ENCODE measurements at places on chromosomes 11 and 22. TPM values are rescaled to one million over a fixed set of nuclear protein-coding genes. Genes with fewer than 3 reads are reported as not detected.
A peak's percentile ranks its signal among the peaks of the same experiment; 100 is the strongest.

PPP6R2 gene
- total RNA-seq, result 15.3 TPM

IL18 gene
- total RNA-seq, result not detected

DNA sequence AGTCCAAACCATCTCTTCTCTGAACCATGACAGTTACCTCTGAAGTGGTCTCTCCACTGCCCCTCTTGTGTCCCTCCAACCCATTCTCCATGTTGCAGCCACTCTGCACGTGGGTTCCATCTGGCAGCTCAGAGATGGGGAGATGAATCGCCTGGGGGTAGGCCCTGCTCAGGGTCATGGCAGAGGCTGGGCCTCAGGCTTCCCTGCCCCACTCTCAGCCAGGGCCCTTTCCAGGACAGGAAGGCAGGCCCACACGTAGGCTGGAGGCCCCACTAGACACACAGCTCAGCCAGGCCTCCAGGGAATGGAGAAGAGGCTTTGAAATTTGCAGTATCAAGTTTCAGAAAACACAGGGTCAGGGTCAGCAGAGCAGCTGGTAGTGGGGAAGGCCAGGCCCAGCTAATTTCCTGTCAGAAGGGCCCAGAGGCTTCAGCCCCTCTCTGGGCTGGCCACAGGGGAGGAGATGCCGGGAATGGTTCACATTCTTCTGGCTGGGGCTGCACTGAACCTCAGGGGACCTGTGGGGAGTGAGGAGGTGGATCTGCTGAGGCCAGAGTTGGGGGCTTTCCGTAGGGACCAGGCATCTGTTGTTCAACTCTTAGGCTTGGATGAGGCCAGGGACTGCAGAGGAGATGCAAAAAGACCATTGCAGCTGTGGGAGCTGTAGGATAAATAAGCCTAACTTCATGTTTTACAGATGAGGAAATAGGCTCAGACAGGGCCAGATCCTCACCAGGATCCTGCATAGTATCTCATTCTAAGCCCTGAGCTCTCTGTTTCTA lies 101.6 kb downstream of the SWAP70 start:
- DNase-seq, result peak; percentile 95

- DNase-seq, result no peak
Observed at GRCh38 chr22:46946383-46946962, 184.0 kb downstream of the TBC1D22A start.

DNA sequence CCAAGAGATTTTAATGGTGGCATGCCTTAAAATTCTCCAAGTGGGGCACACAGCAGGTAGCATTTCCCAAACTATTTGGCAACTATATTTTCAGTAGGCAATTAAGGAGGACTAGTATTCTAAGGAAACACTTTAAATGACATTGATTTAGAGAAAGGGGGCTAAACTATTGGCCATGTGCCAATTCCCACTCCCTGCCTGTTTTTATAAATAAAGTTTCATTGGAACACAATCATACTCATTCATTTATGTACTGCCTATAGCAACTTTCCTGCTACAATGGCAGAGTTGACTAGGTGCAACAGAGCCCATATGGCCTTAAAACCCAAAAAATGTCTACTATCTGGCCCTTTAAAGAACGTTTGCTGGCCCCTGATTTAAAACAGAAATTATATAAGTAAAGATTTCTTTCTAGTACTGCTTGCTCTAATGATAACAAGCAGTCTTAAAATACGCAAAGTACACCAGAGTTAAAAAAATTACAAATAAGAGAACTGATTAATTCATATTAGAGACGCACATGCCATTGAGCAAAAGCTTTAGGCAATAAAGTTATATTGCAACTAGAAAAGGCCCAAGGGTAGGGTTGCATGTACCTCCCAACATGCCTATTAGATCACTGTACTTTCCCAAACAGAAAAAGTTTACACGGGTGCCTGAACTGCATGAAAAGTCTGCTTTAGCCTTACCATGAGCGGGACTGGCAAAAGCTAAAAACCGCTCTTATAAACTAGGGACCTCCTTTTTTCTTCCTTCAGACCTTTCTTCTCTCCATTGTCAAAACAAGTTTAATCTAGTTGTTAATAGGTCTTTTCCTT lies 14.2 kb downstream of the E2F8 start:
- no peak for DNase-seq

DNA sequence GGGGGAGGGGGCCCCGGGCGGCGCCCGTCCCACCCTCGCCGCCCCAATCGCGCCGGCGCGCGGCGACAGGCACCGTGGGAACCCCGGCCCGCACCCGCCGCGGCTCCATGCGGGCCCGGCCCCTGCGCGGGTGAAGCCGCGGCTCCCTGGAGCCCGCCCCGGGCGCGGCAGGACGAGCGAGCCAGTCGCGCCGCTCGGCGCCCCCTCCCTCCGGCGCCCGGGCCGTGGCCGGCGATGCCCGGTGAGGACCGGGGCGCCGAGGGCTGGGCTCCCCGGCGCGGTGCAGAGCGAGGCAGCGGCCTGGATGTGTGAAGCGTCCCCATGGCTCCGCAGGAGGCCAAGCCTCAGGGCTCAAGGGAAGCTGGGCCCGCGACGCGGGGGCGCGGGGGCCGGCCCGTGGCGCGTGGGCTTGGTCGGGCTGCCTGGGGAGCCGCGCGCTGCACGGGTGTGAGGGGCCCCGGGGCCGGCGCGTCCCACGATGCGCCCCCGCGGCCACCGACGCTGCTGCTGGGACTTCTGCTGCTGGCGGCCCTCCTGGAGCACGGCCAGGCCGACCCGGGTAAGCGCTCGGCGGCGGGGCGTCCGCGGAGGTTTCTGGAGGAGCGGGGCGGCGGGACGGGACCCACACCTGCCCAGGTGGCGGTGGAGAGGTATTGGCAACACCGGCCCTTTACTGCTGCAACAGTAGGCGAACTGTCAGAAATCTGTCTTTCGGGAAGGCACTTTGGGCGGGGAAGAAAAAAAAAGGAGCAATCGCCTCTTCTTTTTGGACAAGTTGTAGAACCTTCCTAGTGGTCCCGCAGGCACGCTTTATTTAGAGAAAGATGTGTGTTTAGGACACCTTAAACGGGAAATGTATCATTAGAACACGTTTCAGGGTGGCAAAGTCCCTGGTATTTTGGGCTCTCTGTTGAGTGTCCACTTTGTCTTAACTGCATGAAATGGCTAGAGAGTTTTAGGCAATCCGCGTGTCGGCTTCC lies 119.4 kb downstream of the HIPK3 start:
- DNase-seq, result no peak

- DNase-seq, result no peak
Observed at GRCh38 chr11:116648247-116649174, 124.3 kb downstream of the BUD13 start.

DNA sequence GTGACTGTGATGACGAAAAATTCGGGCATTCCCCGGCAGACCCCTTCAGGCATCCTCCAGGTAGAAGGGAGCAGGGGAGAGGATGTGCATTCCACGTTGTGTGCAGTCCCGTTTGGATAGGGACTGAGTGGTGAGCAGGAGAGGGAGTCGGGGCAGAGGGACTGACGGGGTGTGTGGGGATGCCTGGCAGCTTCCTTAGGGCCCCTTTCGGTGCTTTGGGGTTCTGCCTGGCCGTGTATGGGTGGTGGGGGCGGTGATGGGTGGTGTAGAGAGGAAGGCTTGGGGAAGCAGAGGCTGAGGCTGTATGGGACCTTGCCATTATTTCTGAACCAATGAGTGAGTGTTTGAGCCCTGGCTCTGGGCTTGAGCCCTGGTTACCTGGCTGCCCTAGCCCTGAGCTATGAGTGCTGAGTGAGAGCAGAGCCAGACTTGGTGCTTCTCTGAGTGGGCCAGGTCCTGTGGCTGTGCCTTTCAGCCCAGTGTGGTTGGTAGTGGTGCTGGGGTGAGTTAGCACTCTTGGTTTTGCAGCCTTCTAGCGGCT lies 914 bp downstream of the INPPL1 start:
- DNase-seq, result no peak

DNA sequence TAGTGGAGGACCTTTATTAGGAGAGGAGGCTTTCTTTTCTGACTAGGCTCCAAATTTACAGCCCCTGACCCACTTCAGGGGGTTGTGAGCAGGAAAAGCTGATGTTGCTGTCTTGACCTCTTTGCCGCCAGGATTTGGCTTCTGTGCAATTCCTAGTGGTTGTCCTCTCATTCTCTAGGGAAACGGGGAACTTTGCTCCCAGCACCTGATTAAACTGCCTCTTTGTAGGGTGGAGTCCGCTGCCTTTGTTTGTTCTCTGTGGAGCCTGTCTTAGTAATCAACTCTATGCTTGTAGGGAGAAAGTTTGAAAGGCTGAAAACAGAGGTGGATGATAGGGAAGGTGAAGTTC lies 16.3 kb downstream of the CTNND1 start:
- peak; percentile 43 for DNase-seq

GRCh38 chr11:841981-842369 lies 354 bp downstream of the POLR2L start:
- no peak for DNase-seq

DNA sequence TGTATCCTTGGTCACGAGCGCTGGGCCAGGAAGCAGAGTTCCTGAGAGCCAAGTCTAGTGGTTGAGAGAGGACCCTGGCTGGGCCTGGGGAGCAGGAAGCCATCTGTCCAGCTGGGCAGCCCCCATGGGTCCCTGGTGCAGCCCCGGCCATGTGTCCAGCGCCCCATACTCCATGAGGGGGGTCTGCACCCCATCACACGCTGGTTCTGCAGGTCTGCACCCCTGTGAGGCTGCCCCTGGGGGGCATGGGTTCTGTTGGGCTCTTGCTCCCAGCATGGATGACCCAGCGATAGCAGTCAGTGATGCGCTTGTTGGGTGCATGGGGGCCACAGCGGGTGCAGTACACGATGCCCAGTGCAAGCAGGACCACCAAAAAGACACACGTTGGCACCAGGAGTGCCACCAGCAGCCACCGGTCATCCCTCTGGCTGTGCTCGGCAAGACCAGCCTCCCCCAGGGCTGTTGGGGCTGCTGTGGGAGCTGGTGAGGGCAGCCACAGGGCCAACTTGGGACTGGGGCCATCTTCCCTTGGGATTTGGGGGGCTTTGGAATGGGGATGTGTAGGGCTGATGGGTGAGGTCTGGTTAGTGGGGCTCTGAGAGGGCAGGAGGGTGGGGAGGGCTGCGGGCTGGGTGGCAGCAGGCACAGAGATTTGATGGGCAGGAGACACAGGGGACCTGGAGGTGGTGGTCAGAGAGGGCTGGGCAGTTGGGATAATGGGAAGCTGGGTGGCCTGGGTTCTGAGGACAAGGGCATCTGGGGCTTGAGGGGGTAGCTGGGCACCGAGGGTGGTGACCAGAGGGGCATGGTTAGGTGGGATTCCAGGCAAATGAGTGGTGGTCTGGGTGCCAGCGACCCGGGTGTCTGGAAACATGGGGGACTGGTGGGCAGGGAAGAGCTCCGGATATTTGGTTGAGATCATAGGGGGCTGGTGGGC lies 2.0 kb downstream of the CD248 start:
- no peak for DNase-seq

DNA sequence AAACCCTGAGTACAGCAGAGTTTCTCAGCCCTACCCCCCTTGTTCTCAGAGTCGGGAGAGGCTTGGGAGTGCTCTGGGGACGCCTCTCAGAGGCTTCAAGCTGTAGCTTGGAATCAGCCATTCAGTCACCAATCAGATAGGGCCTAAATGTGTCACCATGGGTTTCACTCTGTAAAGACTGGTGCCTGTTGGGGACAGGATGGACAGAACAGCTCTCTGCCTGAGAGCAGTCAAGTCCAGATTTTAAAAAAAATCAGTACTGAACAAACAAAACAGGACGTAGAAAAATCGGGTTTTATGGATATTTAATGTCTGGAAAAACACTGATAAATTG lies 1.3 kb downstream of the FADD start:
- no peak for DNase-seq
